G401 (cell line): ENCODE measurements at places on chromosomes 3 and 15. TPM values are rescaled to one million over a fixed set of nuclear protein-coding genes. Genes with fewer than 3 reads are reported as not detected.

The ROBO2 gene
- not detected in 2 replicates for total RNA-seq

The FGF12 gene
- total RNA-seq, result not detected in 2 replicates

The ZNF501 gene
- 0.03 TPM in 1 of 2 replicates, not detected in the other for total RNA-seq

The TP63 gene
- not detected in 2 replicates for total RNA-seq

DNA sequence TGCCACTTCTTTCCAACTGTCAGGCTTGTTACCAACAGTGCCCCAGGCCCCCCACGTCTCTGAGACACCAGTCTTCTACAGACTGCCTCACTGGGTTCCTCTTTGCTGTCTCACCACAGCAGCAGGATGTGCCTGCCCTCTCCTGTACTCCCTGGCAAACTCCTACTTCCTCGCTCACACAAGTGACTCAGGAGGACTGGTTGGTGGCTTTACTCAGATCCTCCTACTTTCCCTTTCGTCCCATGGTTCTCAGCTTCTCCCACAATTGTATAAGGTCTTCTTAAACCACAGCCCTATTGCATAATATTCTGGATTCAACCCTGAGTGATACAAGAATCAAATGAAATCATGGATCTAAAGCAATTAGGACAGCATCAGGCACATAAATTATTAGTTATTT is 246.6 kb upstream of the PROK2 start:
- DNase-seq, result no peak

DNA sequence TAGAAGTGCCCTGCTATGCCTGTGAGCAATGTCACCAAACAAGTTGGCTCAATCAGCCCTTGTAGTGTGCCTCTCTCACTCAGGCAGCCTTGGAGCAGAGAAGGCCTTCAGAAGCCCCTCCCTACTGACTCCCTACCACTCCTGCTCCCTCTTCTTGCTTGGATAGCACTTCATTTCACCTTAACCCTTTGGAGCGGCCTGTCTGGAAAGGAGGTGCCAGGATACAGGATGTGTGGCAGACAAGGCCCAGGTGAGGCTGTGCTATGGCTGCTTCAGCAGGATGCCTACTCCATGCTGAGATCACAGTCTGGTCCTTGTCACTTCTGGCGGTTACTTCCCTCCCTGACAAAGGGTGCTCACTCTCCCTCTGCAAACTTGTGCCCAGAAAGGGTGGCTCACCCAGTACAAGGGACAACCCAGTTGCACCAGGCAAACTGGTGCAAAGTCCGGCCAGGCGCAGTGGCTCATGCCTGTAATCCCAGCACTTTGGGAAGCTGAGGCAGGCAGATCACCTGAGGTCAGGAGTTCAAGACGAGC is 1.1 kb downstream of the MON1A start:
- DNase-seq, result no peak
